ENCODE measurements at places on chromosomes 11 and 22. TPM values are rescaled to one million over a fixed set of nuclear protein-coding genes. Genes with fewer than 3 reads are reported as not detected.

The RFPL1 gene
- not detected for polyA plus RNA-seq

The TBX10 gene
- polyA plus RNA-seq: not detected

The IGHMBP2 gene
- 14.3 TPM for polyA plus RNA-seq

The RANGAP1 gene
- polyA plus RNA-seq: 54.2 TPM

The PKDREJ gene
- 0.03 TPM for polyA plus RNA-seq

The SLC22A25 gene
- polyA plus RNA-seq: not detected

The MUC6 gene
- not detected for polyA plus RNA-seq
